Aorta (tissue), 5 donors: ENCODE measurements at places on chromosomes 4 and X. TPM values are rescaled to one million over a fixed set of nuclear protein-coding genes. Genes with fewer than 3 reads are reported as not detected.

Gene PCDH10
- total RNA-seq: 23.0 TPM

Gene TMSB15C
- 5.1 TPM for total RNA-seq

Gene BEX4
- 30.6 TPM for total RNA-seq

Gene SSX4
- total RNA-seq: not detected

GRCh38 chr4:91958596-91958995 lies 345.2 kb upstream of the GRID2 start:
- DNase-seq: no peak

DNA sequence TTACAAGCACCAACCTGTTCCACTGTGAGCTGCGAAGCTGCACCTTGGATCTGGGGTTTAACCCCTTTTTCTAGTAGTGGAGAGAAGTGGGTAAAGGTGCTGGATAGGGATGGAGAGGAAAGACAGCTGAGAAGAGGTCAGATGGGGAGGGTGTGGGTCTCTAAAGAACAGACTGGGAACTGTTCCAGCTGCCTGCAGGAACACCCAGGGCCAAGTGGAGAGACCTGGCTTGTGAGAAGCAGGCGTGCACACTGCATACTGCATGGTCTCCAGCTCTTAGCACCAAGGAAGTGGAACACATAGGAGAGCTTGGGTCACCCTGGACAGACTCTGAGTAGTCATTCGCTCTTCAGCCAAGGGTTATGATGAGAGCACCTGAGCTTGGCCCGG lies 16.1 kb downstream of the BCOR start:
- DNase-seq: no peak
